Osteocyte (in vitro differentiated cells): ENCODE measurements at places on chromosomes 5 and 9. TPM values are rescaled to one million over a fixed set of nuclear protein-coding genes. Genes with fewer than 3 reads are reported as not detected.

RHOBTB3 gene
- 190 and 208 TPM in 2 replicates for total RNA-seq

SV2C gene
- total RNA-seq: 0.05 TPM in 1 of 2 replicates, not detected in the other

SPINK4 gene
- total RNA-seq: not detected in 2 replicates

HACD4 gene
- total RNA-seq: 2.4 TPM in 2 replicates

GPR150 gene
- 0.16 and 0.21 TPM in 2 replicates for total RNA-seq

TAS2R1 gene
- not detected in 2 replicates for total RNA-seq

PRUNE2 gene
- total RNA-seq: 1.0 and 1.3 TPM in 2 replicates

SMIM33 gene
- not detected in 2 replicates for total RNA-seq

BTNL3 gene
- not detected in 2 replicates for total RNA-seq

FGF18 gene
- total RNA-seq: 5.9 and 6.0 TPM in 2 replicates

TAF11L10 gene
- not detected in 2 replicates for total RNA-seq

MAST4 gene
- 10.5 and 12.9 TPM in 2 replicates for total RNA-seq

INIP gene
- 23.9 and 26.6 TPM in 2 replicates for total RNA-seq

SPATA31D4 gene
- total RNA-seq: not detected in 2 replicates

EQTN gene
- not detected in 2 replicates for total RNA-seq

CDH10 gene
- not detected in 2 replicates for total RNA-seq

PCA3 gene
- not detected in 2 replicates for total RNA-seq

CARTPT gene
- total RNA-seq: not detected in 2 replicates

GFPT2 gene
- total RNA-seq: 70.7 and 80.0 TPM in 2 replicates

GRXCR2 gene
- total RNA-seq: not detected in 2 replicates

PCDHAC2 gene
- total RNA-seq: 2.3 and 3.0 TPM in 2 replicates

P4HA2 gene
- total RNA-seq: 104 and 117 TPM in 2 replicates

WDR38 gene
- total RNA-seq: not detected in 2 replicates

PLAC8L1 gene
- 1.4 and 2.1 TPM in 2 replicates for total RNA-seq

MSANTD3 gene
- 58.7 and 64.5 TPM in 2 replicates for total RNA-seq

PCDHGA8 gene
- 0.34 and 0.51 TPM in 2 replicates for total RNA-seq

ARID3C gene
- not detected in 2 replicates for total RNA-seq

CENPK gene
- total RNA-seq: 11.3 TPM in 2 replicates
